ENCODE measurements at places on chromosomes 6 and 20.

GRCh38 chr20:46545077-46545826 lies 5.2 kb downstream of the OCSTAMP start:
- peak; percentile 9 for DNase-seq

DNA sequence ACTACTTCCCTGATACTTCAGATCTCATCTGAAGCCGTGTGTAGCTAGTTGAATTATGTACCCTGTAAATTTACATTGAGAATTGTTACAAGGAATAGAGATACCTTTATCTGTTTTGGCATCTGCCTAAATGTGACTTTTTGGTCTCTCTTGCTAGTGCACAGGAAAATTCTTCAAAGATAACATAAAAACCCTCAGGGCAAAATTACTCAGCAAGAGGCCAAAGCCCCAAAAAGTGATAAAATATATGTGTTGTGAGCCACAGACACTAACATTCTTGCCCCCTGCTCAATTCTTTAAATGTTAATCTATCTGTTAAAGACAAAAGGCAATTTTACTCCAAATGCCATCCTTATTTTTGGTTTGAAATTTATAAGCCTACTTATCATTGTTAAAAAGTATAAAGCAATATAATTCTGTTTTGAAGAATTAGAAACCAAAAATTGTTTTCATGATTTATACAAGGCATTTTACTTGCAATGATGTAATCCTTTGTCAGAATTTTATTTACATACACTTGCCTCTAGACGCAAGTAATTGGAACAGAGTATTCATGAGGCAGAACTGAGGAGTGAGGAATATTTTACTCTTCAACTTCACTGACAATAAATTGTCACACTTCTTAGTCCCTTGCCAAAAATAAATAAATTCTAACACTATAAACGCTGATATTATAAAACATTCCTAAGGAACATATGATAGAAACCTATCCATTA lies 186.2 kb downstream of the EPM2A start:
- no peak for DNase-seq

DNA sequence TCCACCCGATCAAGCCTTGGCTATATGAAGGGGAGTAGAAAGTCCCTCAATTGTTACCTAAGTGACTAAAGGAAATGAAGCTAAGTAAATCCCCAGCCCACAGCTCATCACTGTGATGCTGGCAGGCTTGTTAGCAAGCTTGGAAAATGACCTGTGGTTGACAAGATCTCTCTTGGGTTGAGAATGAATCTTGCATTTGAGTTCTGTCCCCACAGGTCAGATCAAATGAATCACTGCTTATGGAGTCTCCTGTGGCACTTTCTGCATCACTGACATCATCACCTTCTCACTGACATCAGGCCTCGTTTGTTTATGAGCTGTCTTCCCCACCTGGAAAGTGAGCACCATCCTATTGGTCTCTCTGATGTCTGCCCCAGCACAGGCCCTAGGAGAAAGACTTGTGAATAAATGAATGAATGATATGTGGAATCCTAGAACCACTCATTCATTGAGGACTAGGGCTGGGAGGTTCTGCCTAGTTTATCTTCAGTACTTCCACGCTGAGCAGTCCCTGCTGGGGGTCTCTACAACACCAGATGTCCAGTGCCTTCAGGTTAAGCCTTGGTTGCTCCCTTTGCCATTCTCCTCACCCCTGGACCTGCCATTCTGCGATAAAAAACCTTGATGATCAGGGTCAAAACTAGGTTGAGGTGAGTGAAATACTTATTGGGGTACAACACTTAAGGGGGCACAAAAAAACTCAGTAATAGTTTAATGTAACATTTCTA lies 318.4 kb upstream of the MOCS1 start:
- no peak for DNase-seq

DNA sequence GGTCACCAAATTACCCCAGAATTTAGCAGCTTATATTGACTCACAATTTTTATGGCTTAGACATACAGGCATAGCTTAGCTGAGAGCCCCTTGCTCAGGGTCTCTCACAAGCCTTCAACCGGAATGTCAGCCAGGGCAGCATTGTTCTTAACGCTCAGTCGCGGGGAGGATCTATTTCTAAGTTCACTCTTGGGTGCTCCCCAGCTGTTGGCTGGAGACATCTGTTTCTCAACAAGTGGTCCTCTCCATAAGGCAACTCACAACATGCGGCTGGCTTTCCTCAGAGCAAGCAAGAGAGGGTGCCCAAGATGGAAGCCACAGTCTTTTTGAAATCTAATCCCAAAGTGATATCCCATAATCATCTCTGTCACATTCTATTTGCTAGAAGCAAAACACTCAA lies 46.6 kb downstream of the SLX4IP start:
- DNase-seq: no peak

DNA sequence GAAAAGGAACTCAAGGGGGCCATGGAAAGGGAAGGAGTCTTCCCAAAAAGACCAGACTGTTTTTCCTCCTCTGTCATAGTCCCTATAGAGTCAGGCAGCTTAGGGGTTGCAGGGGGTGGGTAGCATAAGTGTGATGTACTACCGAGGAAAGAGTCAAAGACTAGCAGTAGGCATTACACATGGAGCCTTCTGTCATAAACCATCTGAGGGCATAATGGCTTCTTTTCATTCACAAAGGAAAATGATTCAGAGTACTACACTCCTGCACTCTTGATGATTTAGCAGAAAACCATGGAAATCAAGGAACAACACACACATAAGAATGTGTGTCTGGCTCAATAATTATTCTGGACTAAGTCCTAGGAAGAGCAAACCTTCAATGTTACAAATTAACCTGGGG lies 14.9 kb downstream of the PLN start:
- no peak for DNase-seq

- DNase-seq: no peak
Measured at GRCh38 chr6:2749969-2750600, 637 bp downstream of the MYLK4 start.

GRCh38 chr20:45044601-45045000 lies 56.3 kb downstream of the KCNS1 start:
- no peak for DNase-seq

DNA sequence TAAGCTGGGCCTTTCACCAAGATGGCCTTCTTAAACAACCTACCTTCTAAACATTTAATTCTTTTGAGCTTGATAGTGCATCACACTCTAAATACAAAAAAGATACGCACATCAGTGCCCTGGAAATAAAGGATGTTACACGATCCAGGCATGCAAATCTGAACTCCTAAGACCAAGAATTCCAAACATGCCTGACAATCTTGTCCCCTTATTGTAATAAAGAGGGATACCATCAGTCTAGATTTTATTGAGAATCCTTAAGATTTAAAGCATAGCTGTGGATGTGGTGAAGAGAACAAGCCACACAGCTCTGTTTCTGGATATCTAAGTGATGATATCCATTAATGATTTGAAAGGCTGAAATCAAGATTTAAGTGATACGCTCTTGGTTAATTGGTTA lies 13.0 kb downstream of the ZNF451 start:
- DNase-seq: no peak

DNA sequence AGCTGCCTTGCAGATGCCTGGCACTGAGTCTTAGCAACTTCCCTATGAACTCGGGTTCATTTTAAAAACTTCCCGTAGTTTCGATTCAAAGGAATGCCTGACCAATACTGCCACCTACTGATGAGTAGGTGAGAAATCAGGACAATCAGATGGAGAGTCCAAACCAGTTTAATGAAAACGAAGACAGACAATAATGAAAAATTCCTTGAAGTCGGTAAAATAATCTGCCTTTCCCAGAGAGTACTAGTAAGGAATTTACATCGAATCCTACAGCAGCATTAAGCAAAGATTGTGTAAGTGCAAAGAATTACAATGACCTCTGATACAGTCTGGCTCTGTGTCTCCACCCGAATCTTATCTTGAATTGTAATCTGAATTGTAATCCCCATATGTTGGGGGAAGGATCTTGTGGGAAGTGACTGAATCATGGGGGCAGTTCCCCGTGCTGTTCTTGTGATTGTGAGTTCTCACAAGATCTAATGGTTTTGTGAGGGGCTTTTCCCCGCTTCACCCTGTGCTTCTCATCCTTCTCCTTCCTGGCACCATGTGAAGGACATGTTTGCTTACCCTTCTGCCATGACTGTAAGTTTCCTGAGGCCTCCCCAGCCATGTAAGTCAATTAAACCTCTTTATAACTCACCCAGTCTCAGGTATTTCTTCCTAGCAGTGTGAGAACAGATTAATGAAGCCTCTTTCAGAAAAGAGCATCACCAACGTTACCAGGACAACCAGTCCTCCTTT lies 134.4 kb downstream of the ARHGAP18 start:
- no peak for DNase-seq

DNA sequence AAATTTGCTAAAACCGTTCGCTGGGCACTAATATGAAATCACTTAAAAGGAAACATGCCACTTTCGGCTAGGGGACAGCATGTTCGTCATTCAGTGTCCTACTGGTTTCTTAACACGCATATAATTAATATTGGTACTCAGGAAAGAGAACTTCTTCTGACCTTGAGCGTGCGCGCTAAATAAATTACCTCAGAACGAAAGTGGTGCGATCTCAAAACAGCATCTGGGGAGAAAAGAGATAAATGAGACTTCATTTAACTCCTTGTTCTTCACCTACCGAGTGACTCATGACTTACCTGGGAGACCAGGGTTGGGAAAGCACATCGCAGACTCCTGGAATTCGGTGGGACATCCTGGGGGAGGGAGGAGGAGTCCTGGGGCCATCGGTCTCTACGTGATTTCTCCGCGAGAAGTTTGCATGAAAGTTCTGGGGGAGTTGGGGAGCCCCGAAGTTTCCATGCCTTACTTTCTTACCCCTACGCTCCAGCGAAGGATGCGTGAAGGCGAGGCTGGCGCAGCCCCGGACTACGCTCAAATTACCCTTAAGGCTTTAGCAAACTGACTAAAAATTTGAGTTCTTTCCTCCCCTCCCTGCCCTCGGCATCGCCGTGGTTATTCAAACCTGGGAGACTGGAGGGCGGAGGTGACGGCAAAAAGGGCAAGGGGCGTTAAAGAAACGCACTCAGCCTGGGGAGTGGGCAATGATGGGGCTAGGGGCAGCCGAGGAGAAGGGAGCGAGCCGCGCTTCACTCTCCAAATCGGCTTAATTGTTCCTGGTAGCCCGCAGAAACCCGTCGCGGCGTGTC lies 1.1 kb upstream of the BEND6 start:
- no peak for DNase-seq

GRCh38 chr20:43681991-43682410 lies 15.1 kb downstream of the MYBL2 start:
- no peak for DNase-seq

- DNase-seq: no peak
Measured at GRCh38 chr6:30211306-30211705, 1.9 kb downstream of the TRIM26 start.

GRCh38 chr6:52286798-52287432 lies 2.4 kb upstream of the MCM3 start:
- no peak for DNase-seq

DNA sequence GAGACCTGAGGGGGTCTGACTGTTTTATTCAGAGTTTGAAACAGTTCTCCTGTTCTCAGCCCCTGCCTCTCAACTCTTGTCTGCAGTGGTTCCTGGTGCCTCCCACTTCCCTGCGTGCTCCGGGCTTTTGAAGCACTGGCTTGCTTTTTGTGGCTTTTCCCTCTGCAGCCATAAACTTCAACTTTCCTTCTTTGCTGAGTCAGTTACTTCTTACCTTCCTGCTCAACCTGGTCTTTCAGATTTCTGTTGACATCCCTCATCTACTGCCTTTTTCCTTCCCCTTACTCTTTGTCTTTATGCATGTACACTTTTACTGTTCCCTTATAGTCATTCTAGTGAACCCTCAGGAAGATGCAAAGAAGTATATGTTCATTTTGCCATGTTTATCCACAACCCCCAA lies 57.4 kb downstream of the ASXL1 start:
- no peak for DNase-seq

- DNase-seq: no peak
Measured at GRCh38 chr6:18493382-18493891, 106.3 kb downstream of the RNF144B start.

- DNase-seq: no peak
Measured at GRCh38 chr6:144320741-144321140, 35.6 kb downstream of the UTRN start.

DNA sequence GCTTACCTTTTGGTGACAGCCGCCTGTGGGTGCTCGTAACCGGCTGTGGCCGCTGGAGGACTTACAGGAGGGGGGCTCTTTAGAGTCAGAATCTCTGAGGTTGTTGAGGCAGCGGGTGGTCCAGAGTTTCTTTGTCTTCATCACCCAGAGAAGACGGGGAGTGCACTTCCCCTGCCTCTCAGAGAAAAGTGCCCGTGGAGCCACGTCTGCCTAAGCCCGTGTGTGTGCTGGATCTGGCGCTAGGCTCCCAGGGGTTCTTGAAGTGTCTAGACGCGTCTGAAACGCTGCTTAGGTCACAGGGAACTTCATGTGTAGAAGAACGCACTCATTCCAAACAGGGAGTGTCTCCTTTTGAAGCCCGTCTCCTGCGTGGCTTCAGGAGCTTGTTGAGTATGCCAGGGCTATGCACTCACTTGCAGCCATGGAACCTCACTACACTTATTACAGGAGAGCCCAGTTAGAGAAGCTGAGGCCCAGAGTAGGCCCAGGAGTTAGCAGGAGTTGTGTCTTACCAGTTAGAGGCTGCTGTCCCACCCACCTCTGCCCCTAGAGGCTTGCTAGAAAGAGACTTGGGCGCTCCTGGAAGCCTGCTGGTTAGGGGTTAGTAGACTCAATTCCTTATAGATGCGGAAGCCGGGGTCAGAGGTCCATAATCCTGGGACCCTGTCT lies 1.3 kb downstream of the LSM14B start:
- DNase-seq: no peak

Data from HS-5 (cell line).